Renal cortex interstitium (tissue), 15 donors: ENCODE measurements at places on chromosomes 2 and 18.

DNA sequence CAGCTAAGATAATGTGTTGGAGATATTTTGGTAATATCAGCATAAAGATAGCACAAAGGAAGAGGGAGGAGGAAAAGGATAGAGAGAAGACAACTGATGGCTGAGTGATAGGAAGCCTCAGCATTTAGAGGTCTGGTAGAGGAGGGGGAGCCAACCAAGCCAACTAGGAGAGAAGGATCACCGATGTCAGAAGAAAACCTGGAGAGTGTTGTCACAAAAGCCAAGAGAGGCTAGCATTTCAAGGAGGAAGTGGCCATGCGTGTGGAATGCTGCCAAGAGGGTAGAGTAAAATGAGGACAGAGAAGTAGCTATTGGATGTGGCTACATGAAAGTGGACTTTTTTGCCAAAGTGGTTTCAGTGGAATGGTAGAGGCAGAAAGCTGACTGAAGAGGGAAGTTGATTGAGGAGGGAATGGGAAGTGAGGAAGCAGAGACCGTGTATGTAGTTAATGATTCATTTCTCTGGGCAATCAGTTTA, 34.3 kb downstream of the LCLAT1 start:
- DNase-seq: no peak

DNA sequence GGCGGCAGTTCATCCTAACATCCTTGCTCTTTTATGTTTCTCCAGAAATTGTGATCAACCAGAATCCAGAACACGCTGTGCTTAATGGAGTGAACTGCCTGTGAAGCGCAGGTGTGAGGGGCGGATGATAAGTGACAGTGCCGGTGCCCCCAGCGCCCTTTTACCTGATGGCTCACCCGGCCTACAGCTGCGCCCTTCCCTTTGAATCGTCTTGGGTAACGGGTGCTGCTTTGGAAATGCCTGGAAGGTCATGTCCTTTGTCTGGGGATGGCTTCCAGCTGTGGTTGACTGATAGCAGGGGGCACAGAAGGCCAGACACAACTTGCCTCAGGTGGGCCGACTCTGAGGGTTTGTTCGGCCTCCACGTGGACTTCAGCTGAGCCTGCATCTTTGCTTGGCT, 119.4 kb downstream of the LPIN1 start:
- no peak for DNase-seq

GRCh38 chr18:25350489-25351251, 1.3 kb downstream of the ZNF521 start:
- DNase-seq: peak; percentile 49

DNA sequence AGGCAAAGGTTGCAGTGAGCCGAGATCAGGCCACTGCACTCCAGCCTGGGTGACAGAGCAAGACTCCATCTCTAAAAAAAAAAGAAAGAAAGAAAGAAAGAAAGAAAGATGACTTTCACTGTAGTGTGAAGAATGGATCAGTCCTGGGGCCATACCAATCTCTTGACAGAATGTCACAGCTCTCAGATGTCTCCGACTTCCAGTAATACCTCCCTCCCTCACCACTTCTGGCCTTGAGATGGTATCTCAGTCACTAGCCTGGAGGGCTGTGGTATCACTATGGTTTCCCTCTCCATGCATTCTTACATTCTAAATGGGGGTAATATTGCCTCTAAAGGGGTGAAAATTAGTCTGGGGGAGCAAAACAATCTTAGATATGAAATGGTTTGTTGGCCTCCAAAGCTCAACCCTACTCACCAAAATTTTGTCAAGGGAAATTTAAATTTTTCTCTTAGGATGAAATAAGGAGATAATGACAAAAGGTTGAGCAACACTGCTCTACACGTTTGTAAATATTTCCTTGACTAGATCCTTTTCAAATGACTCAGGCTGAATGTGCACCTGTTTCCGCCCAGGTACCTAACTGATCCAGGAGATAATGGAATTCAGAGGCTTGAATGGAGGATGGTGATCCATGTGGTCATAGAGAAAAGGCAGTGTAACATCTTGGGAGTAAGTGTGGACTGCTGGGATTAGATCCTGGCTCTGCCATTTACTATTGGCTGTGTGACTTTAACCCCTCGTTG, 19.9 kb upstream of the SPRED2 start:
- DNase-seq: no peak

GRCh38 chr2:230732914-230733401, 20.3 kb downstream of the CAB39 start:
- no peak for DNase-seq

DNA sequence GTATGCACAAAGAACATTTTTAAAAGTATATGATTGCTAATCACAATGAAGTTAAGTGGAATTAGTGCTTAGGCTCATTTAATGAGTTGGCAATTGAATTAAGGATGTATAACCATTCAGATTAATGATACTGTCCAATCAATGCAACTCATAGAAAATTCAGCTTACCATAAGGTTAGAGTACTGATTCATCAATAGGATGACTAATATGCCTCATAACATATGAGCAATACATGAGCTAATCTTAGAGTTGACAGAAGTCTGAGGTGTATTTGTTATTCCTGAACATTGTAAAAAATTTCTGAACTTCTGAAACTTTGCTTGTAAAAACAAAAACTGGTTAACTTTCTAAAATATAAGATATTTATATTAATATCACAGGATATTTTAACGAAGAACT, 118.3 kb upstream of the NETO1 start:
- no peak for DNase-seq

- no peak for DNase-seq
Observed at GRCh38 chr2:219430633-219431615, 3.7 kb upstream of the SPEG start.

GRCh38 chr2:212517693-212518092, 20.9 kb downstream of the ERBB4 start:
- DNase-seq: no peak

DNA sequence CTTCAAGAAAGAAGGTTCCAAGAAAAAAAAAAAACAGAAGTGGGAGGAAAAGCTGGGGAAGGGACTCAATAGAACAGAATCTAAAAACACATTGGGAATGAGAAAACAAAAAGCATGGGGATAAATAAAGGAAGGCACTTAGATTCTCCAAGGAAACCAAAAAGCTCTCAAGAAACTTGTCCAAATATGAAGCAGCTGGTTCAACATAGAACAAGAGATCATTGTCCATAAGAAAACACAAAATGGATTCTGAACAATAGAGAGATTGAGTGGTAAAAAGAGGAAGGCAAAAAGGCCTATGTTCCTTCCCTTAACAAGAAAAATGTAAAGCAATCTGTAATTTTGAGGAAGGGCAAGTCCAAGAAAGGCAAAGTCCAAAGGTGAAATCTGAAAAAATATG, 32.9 kb upstream of the ALK start:
- no peak for DNase-seq

- DNase-seq: no peak
Observed at GRCh38 chr2:68569604-68570003, 73.8 kb upstream of the PROKR1 start.

DNA sequence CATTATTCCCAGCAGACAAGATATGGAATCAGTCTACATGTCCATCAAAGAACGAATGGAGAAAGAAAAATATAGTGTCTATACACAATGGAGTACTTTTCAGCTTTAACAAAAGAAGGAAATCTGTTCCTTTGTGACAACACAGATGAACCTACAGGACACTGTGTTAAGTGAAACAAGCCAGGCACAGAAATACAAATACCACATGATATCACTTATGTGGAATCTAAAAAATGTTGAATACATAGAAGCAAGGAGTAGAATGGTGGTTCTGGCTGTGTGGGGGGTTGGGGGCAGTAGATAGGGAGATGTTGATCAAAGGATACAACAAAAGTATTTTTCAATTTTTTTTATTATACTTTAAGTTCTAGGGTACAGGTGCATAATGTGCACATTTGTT, 347.7 kb upstream of the MAP2 start:
- DNase-seq: no peak

- DNase-seq: no peak
Observed at GRCh38 chr2:40400336-40400953, 51.4 kb downstream of the SLC8A1 start.

DNA sequence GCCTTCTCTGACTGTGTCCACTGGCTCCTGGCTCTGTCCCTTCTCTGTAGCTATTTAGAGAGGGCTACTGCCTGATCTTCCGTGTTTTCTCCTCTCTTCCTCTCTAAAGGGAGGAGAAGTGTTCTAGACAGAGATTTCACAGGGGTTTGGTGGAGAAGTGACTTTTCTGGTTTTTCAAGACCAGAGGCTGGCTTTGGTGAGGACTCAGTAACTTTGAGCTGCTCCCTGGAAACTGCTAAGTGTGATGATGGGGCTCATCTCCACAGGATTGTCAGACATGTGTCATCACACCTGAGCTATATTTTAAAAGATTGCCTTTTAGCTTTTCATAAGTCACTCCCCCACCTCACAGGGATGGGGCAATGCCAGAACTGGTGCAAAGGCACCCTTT, 6.2 kb downstream of the MAL start:
- no peak for DNase-seq

GRCh38 chr2:60717691-60718090, 38.4 kb upstream of the PAPOLG start:
- DNase-seq: no peak

DNA sequence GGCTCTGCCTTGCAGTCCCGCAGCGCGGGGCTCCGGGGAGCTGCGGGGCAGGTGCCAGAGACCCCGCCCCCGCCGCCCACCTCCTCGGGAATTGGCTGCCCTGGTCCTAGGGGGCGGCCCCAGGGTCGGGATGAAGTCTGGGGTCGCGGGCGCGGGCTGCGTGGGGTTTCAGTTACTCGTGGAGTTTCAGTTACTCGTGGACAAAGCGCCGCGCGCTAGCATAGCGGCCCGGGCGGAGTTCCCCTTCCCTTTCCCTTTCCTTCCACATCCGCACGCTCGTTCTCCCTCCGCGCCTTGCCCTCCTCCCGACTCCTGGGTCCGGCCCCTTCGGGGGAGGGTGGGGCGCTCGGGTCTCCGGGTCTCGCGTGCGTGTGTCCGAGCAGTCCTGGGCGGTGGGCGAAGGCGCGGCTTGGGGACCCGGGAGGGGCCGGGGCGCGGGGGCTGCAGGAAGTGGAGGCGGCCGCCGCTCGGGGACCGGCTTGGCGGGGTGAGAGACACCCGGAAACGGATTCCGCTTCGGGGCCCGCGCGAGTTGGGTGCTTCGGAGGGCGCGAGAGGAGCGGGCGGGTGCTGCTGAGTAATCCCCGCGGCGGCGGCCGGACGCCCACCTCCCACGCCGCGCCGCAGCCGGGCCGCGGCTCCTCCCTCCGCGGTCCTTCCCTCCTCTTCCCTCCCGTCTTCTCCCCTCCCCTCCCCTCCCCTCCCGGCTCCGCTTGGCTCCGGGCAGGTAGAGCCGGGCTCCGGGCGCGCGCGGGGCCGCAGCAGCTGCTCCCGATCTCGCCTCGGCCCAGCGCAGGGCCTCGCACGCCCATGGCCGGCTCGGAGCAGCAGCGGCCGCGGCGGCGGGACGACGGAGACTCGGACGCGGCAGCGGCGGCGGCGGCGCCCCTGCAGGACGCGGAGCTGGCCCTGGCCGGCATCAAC, at the start of gene TTC39C:
TSS of gene TTC39C (plus strand) at position 693 of the 924 bp plus-strand sequence. CDS start at position 811, 118 bp downstream.
- no peak for DNase-seq

DNA sequence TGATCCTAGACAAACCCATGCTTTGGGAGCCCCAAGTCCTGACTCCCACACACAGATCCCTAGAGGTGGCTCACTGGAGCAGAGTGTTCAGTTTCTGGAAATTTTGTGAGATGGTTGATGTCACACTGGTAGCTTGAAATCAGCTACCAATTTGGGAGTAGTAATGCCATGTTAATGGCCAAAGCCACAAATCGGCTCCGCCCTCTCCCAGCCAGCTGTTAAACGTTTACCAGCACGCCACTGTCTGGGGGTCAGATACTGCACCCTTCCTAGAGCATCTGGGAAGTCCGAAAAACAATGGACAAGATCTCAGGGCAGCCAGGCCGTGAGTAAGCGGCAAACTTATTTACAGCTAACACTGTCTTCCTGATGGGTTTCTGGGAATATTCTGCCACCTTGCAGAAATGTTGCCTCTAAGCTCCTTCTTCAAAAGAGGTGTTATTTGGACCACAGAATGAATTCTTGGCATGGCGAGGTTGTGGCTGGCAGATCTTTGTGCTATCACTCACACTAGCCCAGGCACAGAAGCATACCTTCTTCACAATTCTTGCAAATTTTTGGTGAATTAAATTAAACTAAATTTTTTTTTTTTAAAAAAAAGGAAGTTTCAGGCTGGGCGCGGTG, 60.2 kb upstream of the FZD7 start:
- no peak for DNase-seq

DNA sequence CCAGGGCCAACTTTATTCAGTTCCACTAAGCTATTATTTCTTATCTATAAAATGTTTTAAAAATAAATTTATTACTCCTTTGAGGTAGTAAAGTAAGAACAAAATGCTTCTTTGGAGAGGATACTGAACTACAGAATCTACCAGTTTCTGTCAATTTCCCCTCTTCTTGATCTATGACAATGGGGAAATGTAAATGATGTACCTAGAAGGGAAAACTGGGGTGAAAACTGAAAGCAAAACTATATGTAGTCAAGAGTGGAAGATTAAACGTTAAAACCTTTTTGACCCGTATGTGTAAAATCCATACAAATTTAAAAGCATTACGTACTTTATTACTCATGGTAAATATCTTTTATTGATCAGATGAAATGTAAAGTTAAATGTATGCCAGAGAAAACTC, 1287.8 kb upstream of the TMEFF2 start:
- DNase-seq: no peak
